ENCODE measurements at places on chromosomes 6 and 20. TPM values are rescaled to one million over a fixed set of nuclear protein-coding genes. Genes with fewer than 3 reads are reported as not detected.

The BHLHE23 gene
- total RNA-seq: 1.3 TPM

DNA sequence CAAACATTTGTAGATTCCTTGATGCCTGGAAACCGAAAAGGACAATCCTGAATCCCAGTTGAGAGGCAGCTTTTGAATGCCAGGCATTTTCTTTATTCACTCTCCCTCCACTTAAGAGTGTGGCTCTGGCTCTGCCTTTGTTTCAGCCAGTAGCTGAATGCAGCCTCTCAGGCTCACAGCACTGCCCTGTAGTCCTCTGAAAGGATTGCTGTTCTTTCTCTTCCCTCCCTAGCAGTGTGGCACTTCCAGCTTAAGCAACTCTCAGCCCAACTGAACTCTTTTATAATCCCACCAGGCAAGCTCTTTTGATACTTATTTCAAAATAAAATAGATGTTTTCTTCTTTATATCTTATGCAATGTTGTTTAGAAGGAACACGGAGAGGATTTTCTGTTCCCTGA lies 415.6 kb downstream of the GJA1 start:
- no peak for DNase-seq

- DNase-seq: no peak
Observed at GRCh38 chr6:50527985-50528384, 185.3 kb upstream of the TFAP2D start.

The HUS1B gene
- total RNA-seq: 2.2 TPM

DNA sequence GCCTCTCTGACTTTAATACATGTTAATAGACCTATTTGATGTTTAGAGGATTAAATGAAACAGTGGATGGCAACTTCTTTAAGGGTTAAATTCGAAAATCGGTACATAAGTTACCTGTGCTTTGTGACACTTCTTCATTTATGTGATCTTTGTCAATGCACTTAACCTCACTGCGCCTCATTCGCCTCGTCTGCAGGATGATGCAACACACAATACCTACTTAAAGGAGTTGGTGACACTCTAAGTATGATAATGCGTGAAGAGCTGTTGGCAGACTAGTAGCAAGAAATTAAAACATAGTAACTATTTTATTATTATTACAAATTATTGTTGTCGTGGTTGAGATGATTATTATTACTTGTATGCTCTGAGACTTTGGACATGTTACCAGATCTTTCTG lies 92.8 kb downstream of the TSHZ2 start:
- no peak for DNase-seq

The RSPO3 gene
- not detected for total RNA-seq

The MLN gene
- not detected for total RNA-seq

DNA sequence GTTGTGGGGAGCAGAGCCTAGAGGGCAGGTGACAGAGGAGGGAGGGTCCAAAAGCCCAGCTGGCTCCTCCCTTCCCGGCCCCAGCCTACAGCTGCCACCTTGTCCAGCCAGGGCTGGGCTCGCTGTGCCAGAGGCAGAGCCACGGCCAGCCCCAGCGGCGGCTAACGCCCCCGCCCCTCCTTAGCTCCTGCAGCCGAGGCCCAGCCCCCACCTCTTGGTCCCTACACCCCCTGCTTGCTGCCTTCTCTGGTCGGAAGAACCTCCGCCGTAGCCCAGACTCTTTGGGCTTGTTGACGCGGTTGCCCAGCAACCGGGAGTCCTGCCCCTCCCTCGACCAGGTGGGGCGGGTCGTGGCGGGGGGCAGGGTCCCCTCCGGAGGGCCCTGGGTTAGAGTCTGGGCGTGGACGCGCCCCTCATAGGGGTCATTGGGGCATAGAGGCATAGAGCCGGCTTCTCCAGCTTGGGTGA lies 521 bp upstream of the LKAAEAR1 start:
- DNase-seq: peak; percentile 38

The PAQR8 gene
- total RNA-seq: 17.0 TPM

DNA sequence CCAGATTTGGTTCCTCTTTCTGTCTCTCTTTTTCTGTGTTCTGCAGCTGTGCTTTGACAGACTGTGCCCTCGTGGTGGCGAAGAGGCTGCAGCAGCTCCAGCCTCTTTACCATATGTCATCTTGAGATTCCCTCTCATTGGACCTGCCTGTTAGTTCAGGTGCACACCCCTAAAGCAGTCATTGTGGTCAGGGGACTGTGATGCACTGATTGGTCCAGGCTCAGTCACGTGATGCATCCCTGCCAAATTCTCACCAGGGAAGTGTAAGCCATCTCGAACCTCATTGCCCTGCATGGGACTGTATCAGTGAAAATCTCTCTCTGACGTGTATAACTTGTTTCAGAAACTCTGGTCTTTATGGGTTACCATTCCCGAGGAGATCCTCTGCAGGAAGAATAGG lies 160.3 kb downstream of the EYA2 start:
- DNase-seq: no peak

The PGC gene
- total RNA-seq: not detected

The CLPSL2 gene
- not detected for total RNA-seq

The SPATS1 gene
- not detected for total RNA-seq

DNA sequence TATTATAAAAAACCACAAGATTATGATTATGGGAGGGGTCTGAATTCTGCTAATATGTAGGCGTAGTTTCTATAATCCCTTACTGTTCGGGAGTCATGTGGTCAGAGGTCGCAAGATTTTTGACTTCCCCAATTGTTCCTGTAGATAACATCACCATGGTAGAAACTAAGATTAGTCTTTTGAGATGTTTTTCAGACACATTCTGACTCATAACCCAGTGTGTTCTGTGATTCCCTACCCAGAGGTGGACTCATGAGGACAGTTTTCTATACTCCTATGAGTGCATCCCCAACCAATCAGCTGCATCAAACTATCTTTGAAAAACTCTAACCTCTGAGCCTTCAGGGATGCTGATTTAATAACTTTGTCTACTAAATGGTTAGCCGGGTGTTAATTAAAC lies 175.5 kb downstream of the RFPL4B start:
- DNase-seq: peak; percentile 1

DNA sequence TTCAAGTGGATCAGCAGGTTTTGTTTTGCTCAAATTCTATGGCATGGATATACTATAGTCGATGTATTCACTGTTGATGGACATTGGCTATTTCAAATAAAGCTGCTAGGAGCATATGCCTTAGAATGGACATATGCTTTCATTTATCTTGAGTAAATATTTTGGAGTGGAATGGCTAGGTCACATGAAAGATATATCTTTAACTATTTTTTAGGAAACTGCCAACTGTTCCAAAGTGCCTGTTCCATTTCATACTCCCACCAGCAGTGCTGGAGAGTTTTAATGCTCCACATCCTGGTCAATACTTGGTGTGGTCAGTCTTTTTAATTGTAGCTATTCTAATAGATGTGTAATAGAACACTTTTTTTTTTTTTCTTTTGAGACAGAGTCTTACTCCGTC lies 81.1 kb upstream of the PIM1 start:
- DNase-seq: no peak

DNA sequence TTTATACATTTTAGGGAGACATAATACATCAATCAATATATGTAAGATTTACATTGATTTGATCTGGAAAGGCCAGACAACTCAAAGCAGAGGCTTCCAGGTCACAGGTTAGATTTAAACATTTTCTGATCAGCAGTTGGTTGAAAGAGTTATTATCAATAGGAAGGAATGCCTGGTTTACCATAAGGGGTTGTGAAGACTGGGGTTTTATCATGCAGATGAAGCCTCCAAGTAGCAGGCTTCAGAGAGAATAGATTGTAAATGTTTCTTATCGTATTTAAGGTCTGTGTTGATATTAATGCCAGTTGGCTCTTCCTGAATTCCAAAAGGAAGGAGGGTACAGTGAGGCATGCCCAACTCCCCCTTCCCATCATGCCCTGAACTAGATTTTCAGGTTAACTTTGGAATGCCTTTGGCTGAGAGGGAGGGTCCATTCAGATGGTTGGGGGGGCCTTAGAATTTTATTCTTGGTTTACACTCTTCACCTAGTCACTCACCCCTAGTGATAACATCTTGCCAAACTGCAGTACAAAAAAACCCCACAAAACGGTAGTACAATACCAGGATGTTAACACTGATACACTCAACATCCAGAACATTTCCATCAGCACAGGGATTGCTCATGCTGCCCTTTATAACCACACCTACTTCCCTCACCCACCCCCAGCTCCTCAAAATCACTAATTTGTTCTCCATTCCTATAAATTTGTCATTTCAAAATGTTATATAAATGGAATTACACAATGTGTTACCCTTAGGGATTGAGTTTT lies 259.6 kb upstream of the PLN start:
- no peak for DNase-seq

- DNase-seq: no peak
Observed at GRCh38 chr6:28281288-28282064, at the start of gene PGBD1. PGBD1 (plus strand) TSS chr6:28281572; CDS start chr6:28283814, 2,242 bp downstream.

- no peak for DNase-seq
Observed at GRCh38 chr20:9506964-9507369, 7.4 kb upstream of the LAMP5 start.

GRCh38 chr6:155219299-155219698 lies 44.5 kb upstream of the CLDN20 start:
- no peak for DNase-seq

DNA sequence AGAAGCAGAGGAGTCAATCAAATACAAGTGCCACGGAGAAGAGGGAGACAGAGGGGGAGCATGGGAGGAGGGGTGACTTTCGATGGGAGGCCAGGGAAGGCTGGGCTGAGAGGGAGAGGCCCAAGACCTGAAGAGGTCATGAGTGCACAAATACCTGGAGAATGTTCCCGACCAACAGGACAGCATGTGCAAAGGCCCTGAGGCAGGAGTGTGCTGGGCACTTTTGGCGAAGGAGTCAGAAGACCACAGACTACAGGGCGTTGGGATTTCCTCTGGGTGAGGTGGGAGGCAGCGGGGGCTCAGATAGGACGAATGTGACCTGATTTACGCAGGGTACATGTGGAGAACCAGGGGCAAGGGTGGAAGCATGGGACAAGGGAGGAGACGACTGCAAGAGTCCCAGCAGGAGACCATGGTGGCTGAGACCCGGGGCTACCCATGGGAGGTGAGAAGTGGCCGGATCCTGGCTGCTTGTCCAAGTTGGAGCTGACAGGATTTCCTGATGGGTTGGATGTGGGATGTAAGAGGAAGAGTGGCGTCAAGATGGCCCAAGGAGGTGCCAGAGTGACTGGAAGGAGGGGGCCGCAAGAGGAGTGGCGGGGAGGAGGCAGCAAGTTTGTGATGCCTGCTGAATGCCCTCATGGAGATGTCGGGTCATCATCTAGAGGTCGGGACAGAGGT lies 23.4 kb downstream of the PREX1 start:
- DNase-seq: no peak

DNA sequence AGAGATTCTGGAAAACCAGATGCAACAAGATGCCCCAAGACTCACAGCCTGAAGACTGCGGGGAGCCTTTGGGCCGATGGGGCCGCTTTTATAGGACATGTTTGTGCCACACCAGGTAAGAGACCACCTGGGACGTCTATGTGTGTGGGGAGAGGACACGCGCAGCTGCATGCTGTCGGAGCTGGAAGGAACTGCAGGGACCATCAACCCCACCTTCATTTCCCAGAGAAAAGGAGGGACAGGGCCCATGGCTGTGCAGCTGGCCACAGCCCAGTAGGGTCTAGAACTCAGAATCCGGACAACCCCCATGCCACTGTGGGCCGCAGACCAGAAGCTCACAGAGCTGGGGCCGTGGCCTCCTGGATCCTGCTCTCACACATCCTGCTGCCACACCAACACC lies 100.3 kb upstream of the MPC1 start:
- no peak for DNase-seq

DNA sequence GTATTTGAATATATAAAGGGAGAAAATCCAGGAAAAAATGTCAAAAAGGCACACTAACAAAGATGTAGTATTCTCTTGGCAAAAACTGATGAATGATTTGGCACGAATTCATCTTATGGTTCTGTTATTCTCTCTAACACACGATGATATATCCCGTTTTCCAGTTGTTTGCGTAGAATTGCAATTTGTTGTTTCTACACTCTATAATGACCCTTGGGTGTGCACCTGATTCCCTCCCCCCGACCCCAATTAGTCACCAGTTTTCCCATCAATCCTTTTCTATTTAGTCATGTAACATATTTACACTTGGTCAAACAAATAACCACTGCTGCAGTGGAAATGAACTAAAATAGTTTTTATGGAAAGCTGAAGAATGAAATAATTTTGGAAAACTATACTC lies 1.5 kb upstream of the ARID1B start:
- no peak for DNase-seq

- DNase-seq: no peak
Observed at GRCh38 chr6:55877283-55877682, 1.9 kb upstream of the BMP5 start.

- DNase-seq: no peak
Observed at GRCh38 chr6:11213422-11214021, 18.9 kb downstream of the NEDD9 start.

- peak; percentile 62 for DNase-seq
Observed at GRCh38 chr6:138546733-138547185, 47.5 kb upstream of the NHSL1 start.

DNA sequence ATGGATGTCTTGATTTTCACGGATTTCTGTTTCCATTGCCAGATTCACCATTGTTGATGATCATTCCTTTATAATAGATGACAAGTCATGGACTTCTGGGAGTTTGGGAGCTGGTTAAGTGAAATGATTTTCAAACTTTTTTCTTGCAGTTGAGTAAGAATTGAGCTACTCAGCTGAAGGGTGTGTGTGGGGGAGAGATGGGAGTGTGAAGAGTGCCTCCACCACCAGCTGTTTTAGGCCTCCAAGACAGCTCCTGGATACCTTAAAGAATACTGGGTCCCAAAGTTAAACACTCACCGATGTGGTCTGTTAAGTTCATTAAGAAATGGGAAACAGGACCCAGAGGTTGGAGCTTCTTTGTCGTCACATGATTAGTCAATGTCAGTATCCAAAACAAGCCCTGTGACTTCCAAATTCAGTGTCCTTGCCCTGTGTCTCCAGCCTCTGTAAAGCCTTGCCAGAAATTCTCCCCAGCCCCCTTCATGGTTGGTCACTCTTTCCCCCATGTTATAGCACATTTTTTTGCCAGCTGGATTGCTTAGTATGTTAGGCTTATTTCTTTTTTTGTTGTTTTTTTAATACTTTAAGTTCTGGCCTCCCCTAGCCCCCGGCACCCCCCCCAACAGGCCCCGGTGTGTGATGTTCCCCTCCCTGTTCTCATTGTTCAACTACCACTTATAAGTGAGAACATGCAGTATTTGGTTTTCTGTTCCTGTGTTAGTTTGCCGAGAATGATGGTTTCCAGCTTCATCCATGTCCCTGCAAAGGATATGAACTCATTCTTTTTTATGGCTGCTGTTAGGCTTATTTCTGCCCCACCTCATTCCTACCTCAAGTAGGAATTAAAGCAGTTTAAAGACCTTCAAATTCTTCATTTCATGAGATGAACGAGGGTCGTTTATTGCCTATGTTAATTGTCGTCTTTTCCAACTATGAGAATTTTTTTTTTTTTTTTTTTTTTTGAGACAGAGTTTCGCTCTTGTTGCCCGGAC lies 26.9 kb downstream of the BICRAL start:
- no peak for DNase-seq

The FAM210B gene
- total RNA-seq: 27.5 TPM

- DNase-seq: no peak
Observed at GRCh38 chr6:35776364-35777215, at the start of gene CLPSL2. CLPSL2 (plus strand) TSS chr6:35776598; CDS start chr6:35776619, 21 bp downstream.

Data from hematopoietic multipotent progenitor cell (in vitro differentiated cells).